ENCODE measurements at places on chromosomes 16 and 17.

DNA sequence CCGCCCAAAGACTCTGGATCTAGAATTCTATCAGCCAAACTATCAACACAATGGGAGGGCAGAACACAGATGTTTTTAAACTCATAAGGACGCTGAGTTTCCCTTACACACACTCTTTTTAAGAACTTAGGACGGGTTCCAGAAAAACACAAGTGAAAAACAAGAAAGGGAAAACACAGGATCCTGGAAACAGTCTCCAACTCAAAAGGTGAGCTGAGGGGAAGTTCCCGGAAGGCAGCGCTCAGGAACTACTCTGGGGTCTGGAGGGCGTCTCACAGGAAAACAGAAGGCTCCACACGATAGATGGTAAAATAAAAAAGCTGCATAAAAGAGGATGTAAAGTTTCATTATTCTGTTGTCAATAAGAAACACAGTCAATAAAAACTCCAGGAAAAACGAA is 80.2 kb upstream of the DOC2B start:
- DNase-seq: no peak

DNA sequence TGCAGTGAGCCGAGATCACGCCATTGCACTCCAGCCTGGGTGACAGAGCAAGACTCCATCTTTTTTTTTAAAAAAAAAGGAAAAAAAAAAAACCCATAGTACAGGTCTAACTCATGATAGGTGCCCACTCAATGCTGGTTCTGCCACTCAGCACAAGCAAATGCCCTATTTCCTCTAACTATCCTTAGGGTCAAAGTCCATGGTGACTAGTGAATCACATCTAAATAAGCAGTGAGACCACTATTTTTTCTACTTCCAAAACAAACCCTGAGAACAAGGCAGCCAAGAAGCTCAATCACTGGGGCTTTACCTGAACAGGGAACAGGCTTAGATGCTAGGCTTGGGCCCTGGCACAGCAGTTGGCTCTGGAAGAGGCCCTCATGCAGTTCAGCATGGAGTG is 3.4 kb downstream of the BLTP2 start:
- DNase-seq: no peak

- no peak for DNase-seq
Measured at GRCh38 chr17:81432941-81433340, 37.7 kb downstream of the BAHCC1 start.

DNA sequence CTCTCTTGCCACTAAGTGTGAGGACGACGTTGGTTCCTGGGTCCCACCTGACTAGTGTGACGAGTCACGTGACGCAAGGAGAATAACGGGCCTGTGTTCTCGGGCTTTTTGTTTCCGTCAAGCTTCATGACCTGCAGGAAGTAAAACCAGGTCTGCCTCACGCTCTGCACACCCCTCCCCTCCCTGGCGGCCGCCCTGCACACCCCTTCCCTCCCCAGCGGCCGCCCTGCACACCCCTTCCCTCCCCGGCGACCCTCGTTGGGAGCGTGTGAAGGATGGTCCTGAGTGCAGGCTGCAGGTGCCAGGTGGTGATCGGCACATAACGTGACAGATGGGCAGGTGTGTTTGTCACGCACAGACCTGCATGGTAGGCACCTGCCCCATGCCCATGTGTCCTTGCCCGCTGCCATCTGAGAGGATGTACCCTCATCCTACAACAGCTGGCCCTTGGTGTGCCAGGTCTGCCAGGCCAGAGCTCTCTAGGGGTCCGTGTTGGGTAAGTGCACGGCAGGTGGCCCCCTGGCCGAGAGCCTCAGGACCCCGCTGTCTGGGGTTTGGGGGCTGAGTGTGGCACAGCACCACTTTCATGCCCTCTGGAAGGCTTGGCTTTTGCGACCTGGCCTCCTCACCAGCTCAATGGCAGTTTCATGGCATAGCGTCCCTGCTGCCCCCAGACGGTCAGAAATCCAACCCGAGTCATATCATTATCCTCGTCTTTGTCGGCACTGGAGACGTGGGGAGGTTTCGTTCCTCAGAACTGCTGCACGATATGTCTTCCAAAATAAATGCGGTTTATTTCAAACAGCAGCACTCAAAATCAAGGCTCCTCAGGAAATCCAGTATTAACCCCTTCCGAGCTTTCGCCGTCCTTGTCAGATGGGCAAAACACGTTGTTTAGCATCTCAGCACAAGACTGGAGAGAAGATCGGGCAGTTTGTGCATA is 191.8 kb upstream of the CHMP6 start:
- DNase-seq: no peak

DNA sequence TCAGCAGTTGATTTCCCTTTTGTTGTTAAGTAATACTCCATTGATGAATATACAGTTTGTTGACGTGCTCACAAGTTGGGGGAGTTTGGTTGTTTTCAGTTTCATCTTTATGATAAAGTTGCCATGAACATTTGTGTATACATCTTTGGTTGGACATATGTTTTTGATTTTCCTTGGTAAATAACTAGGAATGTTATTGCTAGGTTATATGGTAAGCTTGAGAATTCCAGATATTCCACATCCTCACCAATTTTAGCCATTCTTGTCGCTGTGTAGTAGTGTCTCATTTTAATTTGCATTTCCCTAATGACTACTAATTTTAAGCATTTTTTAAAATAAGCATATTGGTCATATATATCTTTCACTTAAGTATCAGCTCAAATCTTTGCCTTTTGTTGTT is 55.0 kb upstream of the RASL10B start:
- DNase-seq: no peak

GRCh38 chr17:59165933-59166342 is 10.4 kb downstream of the PRR11 start:
- DNase-seq: no peak

DNA sequence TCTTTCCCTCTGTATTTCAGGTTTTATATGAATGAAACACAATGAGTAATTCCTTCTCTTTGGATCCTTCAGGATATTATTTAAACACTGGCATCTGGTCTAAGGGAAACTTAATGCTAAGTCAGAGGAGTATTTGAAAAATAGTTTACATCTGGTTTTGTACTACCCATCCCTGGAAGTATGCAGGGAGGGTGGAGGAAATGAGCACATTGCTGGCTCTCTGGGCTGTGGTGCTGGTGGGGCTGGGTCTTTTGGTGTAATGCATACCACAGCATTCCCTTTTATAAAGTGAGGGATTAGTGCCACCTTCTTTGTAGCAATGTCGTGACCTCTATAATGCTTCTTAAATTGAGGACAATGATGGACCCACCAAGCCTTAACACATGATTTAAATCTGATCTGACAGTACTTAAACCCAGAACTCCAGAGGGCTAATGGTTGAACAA is 105.5 kb upstream of the AXIN2 start:
- DNase-seq: no peak

GRCh38 chr16:69838489-69838888 is 76.4 kb downstream of the WWP2 start:
- DNase-seq: no peak

GRCh38 chr17:72175263-72175662 is 54.4 kb downstream of the SOX9 start:
- DNase-seq: no peak

- no peak for DNase-seq
Measured at GRCh38 chr17:79146562-79146961, 71.9 kb downstream of the ENGASE start.

- no peak for DNase-seq
Measured at GRCh38 chr16:85661740-85662481, 26.8 kb downstream of the GINS2 start.

GRCh38 chr16:3729161-3730112 is 12.1 kb upstream of the TRAP1 start:
- DNase-seq: no peak

- DNase-seq: peak; percentile 15
Measured at GRCh38 chr17:50297407-50297865, 23.2 kb downstream of the TMEM92 start.

GRCh38 chr17:66302761-66303626 is 581 bp downstream of the PRKCA start:
- peak; percentile 39 for DNase-seq

GRCh38 chr16:24539295-24539849 is at the start of gene RBBP6:
Gene RBBP6 (plus strand): TSS chr16:24539566. CDS start chr16:24540627, 1,061 bp downstream.
- peak; percentile 93 for DNase-seq

- no peak for DNase-seq
Measured at GRCh38 chr17:11645426-11645825, 47.2 kb downstream of the DNAH9 start.

GRCh38 chr17:55450232-55450825 is 28.7 kb upstream of the MMD start:
- no peak for DNase-seq

- DNase-seq: no peak
Measured at GRCh38 chr17:17062356-17062755, 20.1 kb downstream of the MPRIP start.

DNA sequence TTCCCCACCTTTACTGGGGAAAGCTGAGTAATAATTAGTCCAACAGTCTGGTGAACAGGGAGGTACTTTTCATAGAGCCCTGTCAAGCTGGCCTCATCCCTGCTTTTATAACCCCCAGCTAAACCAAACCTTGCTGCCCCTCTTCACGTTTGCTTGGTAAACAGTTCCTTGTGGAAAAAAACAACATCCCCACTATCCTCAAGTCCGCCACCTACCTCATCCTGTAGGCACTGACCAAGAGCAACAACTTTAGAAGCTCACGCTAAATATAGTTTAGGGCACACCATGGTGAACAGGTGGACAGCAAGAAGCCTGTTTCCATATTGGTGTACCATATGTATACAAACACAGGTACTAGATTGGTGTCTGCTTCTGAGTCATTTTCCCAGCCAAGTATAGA is 16.5 kb downstream of the NFE2L1 start:
- no peak for DNase-seq

DNA sequence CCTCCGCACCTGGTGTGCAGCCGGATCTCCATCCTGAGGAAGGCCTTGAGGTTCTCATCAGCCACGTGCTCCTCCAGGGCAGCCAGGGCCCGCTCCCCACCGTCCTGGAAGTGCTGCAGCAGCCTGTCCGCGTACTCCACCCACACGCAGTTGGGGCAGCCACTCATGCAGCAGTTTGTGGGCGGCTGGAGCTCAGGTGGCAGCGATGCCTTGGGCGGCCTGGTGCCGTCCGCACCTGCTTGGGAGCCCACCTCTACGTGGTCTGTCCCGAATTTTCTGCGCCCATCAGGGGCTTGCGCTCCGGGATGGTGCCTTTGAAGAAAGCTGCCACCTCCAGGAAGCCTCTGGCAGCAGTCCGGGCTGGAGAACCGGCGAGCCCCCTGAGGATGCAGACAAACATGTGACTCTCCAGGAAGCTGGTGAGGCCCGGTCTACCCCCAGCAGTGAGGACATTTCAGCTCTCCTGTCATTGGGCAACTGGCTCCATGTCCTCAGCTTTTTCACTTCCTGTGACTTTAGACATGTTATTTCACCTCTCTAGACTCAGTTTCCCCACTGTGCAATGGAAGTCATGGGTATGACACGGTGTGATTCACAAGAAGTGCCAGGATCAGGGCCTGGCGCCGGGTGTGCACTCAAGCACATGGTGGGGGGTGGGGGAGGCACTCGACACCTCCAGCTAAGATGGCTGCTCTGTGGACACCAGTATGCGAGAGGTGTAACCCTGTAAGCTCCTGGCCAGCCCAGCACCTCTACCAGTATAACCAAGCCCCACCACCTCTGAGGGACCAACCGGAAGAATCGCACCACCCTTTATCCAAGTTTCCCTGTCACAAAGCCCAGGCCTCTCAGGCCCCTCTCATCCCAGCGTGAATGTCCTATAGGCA is 957 bp downstream of the OXLD1 start:
- no peak for DNase-seq

Data from activated gamma-delta T cell (primary cell).